ENCODE measurements at places on chromosomes 6 and 20.

- no peaks in the 10 kb centered on the region for H3K36me3 ChIP-seq
- H3K27me3 ChIP-seq = no peaks in the 10 kb centered on the region
- H3K4me1 ChIP-seq = peaks cover 2% of the 10 kb centered on the region
Measured at GRCh38 chr6:158847786-158848185, 28.6 kb upstream of the EZR start.

GRCh38 chr20:47318027-47318585, 38.4 kb downstream of the ZMYND8 start:
- H3K36me3 ChIP-seq = 0 out of 2 replicates have a peak, but pooled peaks cover 3% of the 10 kb centered on the region
- no peak for DNase-seq
- H3K27me3 ChIP-seq = no peaks in the 10 kb centered on the region
- H3K4me3 ChIP-seq = no peak overlapping the region
- no peak overlapping the region for H3K27ac ChIP-seq

GRCh38 chr6:147905711-147906110, 397.2 kb downstream of the SAMD5 start:
- no peak overlapping the region for H3K4me3 ChIP-seq
- no peak for DNase-seq
- no peaks in the 10 kb centered on the region for H3K36me3 ChIP-seq
- no peaks in the 10 kb centered on the region for H3K4me1 ChIP-seq
- H3K27ac ChIP-seq = no peak overlapping the region
- H3K27me3 ChIP-seq = no peaks in the 10 kb centered on the region

GRCh38 chr6:12849809-12850198, 133.2 kb downstream of the PHACTR1 start:
- DNase-seq = no peak
- H3K27ac ChIP-seq = no peak overlapping the region
- H3K27me3 ChIP-seq = no peaks in the 10 kb centered on the region
- H3K4me3 ChIP-seq = no peak overlapping the region
- H3K4me1 ChIP-seq = no peaks in the 10 kb centered on the region

DNA sequence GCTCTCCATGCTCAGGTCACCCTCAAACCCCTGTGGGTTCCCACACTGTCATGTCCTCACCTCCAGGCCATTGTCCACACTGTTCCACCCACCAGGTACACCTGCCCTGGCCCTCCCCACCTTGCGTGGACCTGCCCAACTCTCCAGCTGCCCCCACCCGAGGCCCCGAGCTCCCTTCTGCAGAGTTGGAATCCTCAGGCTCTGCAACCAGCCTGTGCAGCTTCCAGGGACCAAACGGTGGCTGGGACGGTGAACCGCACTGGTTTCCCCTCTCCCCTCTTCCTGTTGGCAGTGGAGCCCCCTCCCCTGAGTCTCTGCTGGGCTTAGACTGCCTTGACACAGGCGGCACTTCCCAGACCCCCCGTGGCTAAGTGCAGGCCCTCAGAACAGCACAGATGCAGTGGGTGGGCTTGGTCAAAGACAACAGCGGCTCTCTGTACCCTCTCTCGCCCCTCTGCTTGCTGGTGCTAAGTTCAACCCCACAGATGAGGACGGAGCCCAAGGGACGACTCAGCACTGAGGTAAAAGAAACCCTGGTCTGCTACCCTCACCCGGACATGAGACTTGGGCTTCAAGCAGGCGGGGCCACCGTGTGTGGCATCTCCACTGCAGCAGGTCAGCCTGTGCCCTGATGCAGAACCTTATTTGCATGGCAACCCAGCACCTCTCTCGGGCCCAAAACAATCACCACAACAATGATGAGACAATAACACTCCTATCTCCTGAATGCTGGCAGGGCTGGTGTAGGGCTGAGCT, 11.0 kb downstream of the ZBP1 start:
- no peak overlapping the region for H3K27ac ChIP-seq
- no peak for DNase-seq
- H3K27me3 ChIP-seq = no peaks in the 10 kb centered on the region
- peaks cover 17% of the 10 kb centered on the region for H3K36me3 ChIP-seq

- H3K36me3 ChIP-seq = no peaks in the 10 kb centered on the region
- H3K27ac ChIP-seq = no peak overlapping the region
Measured at GRCh38 chr6:26571592-26572296, 25.0 kb upstream of the ABT1 start.

DNA sequence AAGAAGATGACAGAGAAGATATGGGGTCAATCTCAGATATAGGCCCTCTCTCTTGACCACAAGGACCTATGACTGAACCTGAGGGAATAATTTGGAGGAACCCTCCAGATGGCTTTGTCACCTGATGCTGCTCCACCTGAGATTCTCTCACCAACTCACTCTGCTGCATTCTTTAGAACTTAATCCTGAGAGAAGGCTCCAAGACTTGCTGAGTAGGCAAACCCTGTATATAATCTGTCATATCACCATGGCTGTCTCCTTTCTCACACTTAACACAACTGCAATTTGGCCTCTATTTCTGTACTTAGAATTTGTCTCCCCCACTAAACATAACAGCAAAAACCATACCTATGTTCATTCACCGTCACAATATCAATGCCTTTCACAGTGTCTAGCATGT, 172.3 kb downstream of the PKHD1 start:
- H3K27me3 ChIP-seq = no peaks in the 10 kb centered on the region
- H3K4me1 ChIP-seq = no peaks in the 10 kb centered on the region
- no peaks in the 10 kb centered on the region for H3K36me3 ChIP-seq
- H3K27ac ChIP-seq = no peak overlapping the region

DNA sequence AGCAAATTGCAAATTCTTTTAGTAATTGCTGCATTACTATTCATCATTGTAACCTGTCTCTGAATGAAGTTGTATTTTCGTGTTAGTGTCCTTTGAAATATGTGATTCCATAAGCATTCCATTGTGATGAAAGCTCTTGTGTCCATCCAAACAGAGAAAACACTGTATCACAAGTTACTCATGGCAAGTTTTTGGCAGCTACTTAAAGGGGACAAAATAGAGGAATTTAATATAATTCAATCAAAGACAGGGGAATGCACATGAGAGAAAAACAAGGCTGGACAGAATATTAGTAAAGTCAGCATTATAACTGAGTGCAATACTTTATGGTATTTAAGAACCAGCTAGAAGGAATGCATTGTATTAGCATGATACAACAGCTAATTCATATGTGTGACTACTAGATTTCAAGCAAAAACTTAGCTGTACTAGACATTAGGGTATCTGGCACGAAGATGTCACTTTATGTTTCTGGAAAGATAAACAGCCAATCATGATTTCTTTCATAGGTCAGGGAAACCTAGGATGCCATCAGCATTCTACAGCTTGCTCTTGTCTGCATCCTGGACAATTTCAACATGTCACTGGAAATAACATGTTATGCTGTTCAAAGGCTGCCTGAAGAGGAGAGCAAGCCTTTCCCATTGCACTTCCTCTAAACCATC, 270.6 kb upstream of the MARCKS start:
- no peaks in the 10 kb centered on the region for H3K4me1 ChIP-seq
- DNase-seq = no peak
- no peak overlapping the region for H3K4me3 ChIP-seq
- H3K36me3 ChIP-seq = no peaks in the 10 kb centered on the region
- H3K27me3 ChIP-seq = no peaks in the 10 kb centered on the region

DNA sequence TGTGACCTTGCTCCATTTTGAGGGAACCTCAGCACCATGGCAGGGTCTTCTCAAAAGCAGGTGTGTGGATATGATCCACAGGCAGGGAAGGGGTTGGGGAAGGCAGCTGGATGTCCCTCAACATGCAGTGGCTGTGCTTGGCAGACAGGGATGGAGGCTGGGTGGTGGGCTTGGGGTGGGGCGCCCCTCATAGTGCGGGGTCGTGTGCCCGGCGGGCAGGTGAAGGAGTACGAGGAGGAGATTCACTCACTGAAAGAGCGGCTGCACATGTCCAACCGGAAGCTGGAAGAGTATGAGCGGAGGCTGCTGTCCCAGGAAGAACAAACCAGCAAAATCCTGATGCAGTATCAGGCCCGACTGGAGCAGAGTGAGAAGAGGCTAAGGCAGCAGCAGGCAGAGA, 8.0 kb upstream of the ZBTB9 start:
- no peaks in the 10 kb centered on the region for H3K4me1 ChIP-seq
- H3K27me3 ChIP-seq = no peaks in the 10 kb centered on the region
- no peak overlapping the region for H3K27ac ChIP-seq
- DNase-seq = no peak
- H3K4me3 ChIP-seq = no peak overlapping the region

DNA sequence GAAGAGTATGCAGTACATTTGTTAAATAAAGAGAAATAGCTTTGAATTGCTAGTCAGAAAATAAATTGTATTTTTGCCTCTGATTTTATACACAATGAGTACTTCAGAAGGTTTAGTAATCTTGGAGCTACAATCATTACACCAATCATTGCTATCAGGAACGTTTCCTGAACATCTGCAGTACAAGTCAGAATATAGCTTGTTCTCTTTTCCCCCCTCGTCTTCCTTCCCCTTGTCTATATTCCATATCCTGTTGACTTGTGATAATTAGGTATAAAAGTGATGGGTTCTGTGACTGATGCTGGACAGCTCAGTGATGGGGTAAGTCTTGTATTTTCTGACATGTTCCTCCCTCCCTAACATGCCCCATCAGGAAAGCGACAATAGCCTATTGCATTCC, 94.0 kb downstream of the AHI1 start:
- H3K4me3 ChIP-seq = no peak overlapping the region
- H3K4me1 ChIP-seq = no peaks in the 10 kb centered on the region
- DNase-seq = no peak
- no peaks in the 10 kb centered on the region for H3K36me3 ChIP-seq
- H3K27ac ChIP-seq = no peak overlapping the region

GRCh38 chr6:81847866-81848265, 95.4 kb upstream of the TENT5A start:
- no peak for DNase-seq
- no peaks in the 10 kb centered on the region for H3K36me3 ChIP-seq
- no peak overlapping the region for H3K4me3 ChIP-seq
- H3K27ac ChIP-seq = no peak overlapping the region
- H3K4me1 ChIP-seq = no peaks in the 10 kb centered on the region

GRCh38 chr6:122258839-122259238, 140.6 kb upstream of the HSF2 start:
- H3K27me3 ChIP-seq = no peaks in the 10 kb centered on the region
- no peaks in the 10 kb centered on the region for H3K36me3 ChIP-seq
- no peak overlapping the region for H3K4me3 ChIP-seq
- no peaks in the 10 kb centered on the region for H3K4me1 ChIP-seq
- no peak overlapping the region for H3K27ac ChIP-seq

DNA sequence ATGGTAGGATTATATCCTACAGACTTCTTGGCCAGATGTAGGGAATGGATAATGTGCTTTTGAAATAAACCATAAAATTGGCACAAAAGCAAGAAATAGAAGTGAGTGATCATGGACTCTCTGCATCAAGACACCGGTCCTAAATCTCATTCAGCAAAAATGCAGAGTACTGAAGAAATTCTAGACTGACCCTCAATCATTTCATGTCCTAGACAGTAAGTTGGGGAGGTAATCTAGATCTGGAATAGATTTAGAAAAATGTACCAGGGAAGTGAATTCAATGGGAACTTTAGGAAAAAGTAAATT, 69.7 kb upstream of the ADTRP start:
- H3K36me3 ChIP-seq = no peaks in the 10 kb centered on the region
- peaks cover 38% of the 10 kb centered on the region for H3K4me1 ChIP-seq
- DNase-seq = no peak
- no peaks in the 10 kb centered on the region for H3K27me3 ChIP-seq

GRCh38 chr6:97053643-97054411, 129.3 kb downstream of the KLHL32 start:
- no peak overlapping the region for H3K4me3 ChIP-seq
- H3K36me3 ChIP-seq = no peaks in the 10 kb centered on the region
- no peaks in the 10 kb centered on the region for H3K27me3 ChIP-seq
- H3K4me1 ChIP-seq = peaks cover 13% of the 10 kb centered on the region

- DNase-seq = no peak
- no peak overlapping the region for H3K27ac ChIP-seq
- H3K27me3 ChIP-seq = no peaks in the 10 kb centered on the region
- H3K36me3 ChIP-seq = no peaks in the 10 kb centered on the region
Measured at GRCh38 chr6:150177952-150178520, 35.2 kb downstream of the PPP1R14C start.

DNA sequence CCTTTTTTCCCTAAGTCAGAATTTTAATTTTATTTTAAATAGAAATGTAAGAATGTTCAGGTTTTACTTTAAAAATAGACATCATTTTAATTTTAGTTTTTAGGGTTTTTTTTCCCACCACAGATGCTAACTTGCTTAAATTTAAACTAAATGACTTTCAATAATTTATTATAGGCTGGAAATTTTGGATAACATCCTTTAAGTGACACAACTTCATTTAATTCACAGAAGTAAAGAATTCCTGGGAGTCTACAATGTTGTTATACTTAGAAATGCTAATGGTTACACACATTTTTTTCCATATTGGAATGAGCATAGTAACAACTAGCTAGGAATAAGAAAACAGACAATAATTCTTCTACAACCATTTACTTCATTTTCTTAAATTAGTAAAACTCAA, 90.5 kb upstream of the PDE10A start:
- no peak for DNase-seq
- H3K36me3 ChIP-seq = no peaks in the 10 kb centered on the region
- H3K27me3 ChIP-seq = no peaks in the 10 kb centered on the region

DNA sequence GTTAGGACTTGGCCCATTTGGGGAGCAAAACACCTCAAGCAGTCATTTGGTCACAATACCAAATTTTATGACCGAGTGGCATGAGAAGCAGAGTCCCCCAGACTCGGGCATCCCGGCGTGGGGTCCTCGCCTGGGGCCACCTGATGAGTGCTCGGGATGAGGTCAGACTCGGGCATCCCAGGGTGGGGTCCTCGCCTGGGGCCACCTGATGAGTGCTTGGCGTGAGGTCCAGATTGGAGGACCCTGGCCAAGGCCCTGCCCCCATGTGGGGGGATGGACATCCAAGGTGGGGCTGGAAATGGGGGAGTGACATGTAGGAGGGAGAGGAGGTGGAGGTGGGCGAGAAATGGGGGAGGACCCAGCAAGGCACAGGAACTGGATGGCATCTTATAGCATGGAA, 56.1 kb upstream of the CST7 start:
- no peak for DNase-seq
- no peak overlapping the region for H3K4me3 ChIP-seq
- H3K27me3 ChIP-seq = no peaks in the 10 kb centered on the region
- H3K27ac ChIP-seq = no peak overlapping the region
- no peaks in the 10 kb centered on the region for H3K4me1 ChIP-seq
- H3K36me3 ChIP-seq = no peaks in the 10 kb centered on the region
